NCI-H146 (cell line): ENCODE measurements at places on chromosomes 6 and 20.

DNA sequence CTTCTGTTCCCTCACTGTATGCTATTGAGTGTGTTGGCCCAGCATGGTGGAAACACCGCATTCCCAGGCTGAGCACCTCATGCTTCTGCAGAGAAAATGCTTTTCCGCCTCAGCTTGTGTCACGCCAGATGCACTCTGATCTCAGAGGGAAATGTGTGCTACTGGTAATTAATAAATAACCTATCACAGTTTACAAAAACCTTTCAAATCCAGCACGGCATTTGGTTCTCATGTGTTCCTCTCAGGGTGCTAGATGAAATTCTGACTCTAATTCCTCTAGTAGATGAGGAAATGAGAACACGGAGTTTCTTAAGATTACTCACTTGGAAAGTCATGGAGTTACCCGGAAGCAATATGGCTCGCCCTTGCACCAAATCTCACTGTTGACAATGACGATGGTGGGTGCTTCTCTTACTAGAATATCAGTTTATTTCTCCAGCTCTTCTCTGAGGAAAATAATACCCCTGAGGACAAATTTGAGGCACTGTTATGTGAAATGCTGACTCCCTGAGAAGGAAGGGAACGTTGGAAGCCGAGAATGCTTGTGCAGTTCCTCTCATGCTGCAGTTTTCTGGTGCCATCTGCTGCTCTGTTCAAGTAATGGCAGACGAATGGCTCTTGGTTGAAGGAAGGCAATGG is 116.6 kb downstream of the RNF144B start:
- peak; percentile 67 for DNase-seq

- DNase-seq = peak; percentile 35
These were observed 279.2 kb upstream of the FERMT1 start for GRCh38 chr20:6401893-6402557.

DNA sequence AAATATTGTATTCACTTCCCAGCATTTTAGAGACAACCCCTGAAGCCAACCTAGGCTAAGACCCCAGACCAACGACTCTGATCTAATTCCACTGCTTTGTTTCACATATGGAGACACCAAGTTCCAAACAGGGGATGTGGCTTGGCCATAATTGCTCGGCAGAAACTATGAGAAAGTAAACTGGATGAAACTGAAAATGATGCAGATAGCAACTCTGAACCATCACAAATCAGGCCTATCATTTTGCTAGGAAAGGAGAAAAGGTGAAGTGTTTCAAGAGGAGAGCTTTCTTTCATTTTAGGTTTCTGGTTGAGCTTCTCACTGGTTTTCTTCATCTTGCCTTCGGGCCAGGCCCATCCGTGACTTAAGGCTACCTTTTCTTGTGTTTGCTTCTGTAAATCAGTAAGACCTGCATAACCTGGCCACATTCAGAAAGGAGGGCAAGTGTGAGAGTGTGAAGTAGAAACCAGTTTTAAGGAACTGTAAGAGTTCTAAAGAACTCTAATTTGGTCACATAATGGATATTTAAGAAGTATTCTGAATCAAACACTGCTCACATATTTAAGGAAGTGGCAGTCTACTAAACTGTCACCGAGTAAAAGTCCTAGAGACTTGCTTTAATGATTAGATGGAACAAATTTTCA is 105.8 kb downstream of the BACH2 start:
- DNase-seq = no peak

DNA sequence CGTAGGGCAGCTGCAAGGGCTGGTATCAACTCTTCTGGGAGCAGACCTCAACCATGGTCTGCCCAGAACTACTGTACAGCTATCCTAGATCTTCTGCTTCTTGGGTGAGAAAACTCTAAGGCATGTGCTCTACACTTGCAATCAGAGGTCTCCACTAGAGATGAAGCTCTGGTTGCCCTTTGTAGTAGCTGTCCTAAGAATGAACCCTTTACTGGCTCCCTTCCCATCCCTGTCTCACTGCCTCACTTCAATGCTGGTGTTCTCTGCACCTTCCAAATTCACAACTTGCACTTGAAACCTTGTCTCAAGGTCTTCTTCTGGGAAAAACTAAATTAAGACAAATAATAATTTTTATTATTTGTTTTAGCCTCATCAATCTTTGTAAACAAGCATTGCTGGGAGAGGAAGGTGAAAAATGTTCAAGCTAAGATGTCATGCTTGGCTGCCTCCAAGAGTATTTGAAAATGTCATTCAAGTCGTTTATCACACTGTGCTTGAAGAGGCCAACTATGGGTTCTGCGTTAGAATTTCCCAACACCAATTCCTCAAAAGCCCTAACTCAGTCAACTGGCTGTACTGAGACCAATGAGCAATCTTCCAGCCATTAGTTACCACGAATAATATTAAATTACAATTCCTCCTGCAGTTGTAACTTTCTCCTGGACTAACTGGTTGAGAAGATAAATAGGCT is 255.7 kb upstream of the PRND start:
- no peak for DNase-seq

GRCh38 chr6:68572975-68573374 is 62.1 kb upstream of the ADGRB3 start:
- no peak for DNase-seq

GRCh38 chr6:29424575-29424974 is 9.8 kb downstream of the OR12D1 start:
- no peak for DNase-seq

GRCh38 chr6:12048609-12049008 is 36.5 kb downstream of the HIVEP1 start:
- DNase-seq = no peak

DNA sequence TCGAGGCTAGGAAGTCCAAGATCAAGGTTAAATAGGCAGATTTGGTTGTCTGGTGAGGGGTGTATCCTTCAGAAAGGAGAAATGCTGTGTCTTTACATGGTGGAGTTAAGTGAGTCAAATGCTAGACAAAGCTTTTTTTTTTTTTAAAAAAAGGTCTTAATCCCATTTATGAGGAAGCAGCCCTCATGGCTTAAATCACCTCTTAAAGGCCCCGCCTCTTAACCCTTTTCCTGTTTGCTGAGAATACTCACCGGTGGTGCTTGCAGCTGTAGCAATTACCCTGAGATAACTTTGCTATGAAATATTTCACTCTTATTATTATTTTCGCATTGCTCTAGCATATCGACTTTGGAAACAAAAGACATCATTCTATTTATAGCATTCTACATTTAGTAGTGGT is 30.8 kb downstream of the FBXO30 start:
- DNase-seq = no peak

GRCh38 chr6:167000759-167001158 is 1.6 kb downstream of the CEP43 start:
- DNase-seq = no peak

GRCh38 chr6:148249679-148250375 is 92.8 kb upstream of the SASH1 start:
- DNase-seq = peak; percentile 39

DNA sequence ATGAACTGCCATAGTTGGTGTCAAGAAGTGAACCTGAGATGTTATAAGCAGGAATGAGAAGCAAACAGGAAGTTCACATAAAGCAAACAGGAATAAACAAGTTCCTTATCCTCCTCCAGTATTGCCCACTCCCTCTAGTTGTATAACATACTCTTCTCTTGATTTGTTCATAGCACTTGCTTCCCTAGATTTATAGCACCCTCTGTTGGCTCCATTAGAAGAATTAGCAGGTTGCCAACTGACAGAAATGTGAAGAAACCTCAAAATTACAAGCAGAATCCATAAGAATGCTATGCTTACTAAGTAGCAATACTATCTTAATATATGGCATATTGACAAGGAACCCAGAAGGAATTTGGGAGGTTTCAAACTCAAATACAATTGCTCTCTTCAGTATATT is 195.4 kb downstream of the TBX18 start:
- peak; percentile 18 for DNase-seq

GRCh38 chr20:16432466-16433292 is 140.6 kb downstream of the KIF16B start:
- no peak for DNase-seq

DNA sequence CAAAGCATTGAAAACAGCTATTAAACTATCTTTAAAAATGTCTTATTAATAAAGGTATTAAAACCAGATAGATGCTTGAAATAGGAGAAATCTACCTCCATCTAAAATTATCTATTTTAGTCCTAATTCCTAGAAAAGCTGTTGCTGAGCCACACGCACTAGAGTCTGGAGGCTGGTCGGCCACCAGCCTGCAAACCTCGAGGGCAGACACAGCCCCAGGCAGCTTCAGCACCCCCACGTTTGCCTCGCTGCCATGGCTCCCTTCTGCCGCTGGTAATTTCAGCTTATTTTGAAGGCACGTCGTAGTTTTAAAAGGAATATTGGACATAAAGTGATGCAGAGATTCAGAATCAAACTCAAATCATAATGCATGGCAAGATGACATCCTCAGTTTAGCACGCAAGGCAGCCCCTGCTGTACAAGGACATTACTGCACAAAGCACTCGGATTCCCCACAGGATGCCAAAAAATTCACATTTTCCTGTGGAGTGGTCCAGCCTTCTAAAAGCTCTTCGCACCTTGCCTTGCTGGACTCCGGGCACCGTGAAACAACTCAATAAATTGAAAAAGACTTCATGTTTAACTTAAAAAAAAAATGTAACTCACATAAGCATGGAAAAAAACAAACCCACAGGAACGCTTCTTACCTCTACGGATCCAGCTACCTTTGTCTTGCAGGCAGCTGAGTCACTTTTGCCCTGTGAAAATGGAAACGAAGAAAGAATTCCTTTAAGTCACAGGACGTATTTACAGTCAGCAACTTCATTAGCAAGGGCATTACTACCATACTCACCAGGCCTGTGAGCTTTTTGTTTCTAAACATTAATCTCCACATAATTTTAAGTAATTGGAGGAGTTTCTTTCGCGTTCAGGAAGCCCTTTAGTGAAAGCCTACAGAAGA is 143.4 kb upstream of the RPS6KA2 start:
- DNase-seq = no peak

GRCh38 chr20:8994045-8994444 is 74.8 kb upstream of the PLCB4 start:
- DNase-seq = no peak

GRCh38 chr20:43744966-43745730 is 18.3 kb upstream of the GTSF1L start:
- no peak for DNase-seq
